ENCODE measurements at places on chromosomes 4 and X.
A peak's percentile ranks its signal among the peaks of the same experiment; 100 is the strongest.

- no peak for DNase-seq
These were observed 28.5 kb downstream of the TBCK start for GRCh38 chr4:106287353-106287969.

DNA sequence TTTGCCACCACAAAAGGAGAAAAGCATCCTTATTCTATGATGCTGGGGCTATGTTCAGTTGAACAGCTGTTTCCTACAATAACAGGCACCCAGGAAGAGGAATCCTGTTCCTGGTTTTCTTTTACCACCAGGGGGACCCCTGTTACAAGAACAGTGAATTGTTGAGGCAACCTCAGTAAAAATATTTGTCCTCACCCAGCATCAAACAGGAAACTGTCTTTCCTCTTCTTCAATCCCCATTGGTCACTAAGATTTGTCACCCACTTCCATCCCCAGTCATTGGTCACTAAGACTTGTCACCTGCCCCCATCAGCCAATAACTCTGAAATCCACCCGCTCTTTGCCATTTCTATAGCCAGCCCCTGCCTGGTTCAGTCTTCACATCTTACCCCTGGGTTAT, 143.5 kb upstream of the GALNT7 start:
- peak; percentile 3 for DNase-seq

GRCh38 chr4:152220201-152220666, 315.7 kb downstream of the FBXW7 start:
- DNase-seq, result no peak

- no peak for DNase-seq
These were observed 231.1 kb downstream of the STPG2 start for GRCh38 chr4:97912156-97912555.

DNA sequence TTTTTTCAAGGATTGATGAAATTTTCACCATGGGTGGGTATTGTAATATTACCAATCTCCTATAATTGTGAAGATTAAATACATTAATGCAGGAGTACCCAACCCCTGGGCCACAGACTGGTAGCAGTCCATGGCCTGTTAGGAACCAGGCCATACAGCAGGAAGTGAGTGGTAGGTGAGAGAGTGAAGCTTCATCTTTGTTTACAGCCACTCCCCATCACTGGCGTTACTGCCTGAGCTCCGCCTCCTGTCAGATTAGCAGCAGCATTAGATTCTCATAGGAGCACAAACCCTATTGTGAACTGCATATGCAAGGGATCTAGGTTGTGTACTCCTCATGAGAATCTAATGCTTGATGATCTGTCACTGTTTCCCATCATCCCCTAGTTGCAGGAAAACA, 15.1 kb downstream of the RAPGEF2 start:
- DNase-seq, result no peak

DNA sequence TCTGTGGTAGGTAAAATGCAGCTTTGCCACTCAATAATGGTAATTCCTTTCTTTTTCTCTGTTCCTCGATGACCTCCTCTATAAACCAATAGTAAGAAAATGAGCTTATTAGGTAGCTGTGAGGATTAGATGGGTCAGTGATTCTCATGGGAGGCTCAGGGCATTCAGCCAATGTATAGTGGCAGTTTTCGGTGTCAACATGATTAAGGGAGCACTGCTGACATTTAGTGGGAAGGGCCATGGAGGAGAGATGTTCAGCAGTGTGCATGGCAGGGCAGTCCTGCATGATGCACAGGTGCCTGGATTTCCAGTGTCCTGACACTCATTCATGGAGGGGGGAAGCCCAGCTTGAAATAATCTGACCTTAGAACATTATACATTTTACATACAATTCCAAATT, 232.8 kb downstream of the PDGFC start:
- no peak for DNase-seq

- no peak for DNase-seq
These were observed 148.1 kb upstream of the EOLA2 start for GRCh38 chrX:150086371-150086770.

DNA sequence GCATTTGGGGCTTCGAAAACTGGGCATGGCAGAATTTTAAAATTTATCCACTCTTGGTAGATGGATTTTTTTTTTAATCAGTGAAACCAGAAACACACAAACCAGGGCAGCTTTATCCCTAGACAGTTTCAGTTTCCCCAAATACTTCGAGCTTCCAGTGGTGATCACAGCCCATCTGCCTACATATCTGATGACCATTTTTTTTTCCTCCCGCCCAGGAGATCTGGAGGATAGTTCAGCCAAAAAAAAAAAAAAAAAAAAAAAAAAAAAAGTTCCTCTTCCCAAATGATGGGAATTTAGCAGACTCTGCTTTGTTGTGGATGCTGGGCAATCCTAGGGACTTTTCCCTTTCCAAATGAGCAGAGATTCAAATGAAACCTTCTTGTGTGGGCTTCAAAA, 1.0 kb upstream of the TBC1D9 start:
- no peak for DNase-seq

DNA sequence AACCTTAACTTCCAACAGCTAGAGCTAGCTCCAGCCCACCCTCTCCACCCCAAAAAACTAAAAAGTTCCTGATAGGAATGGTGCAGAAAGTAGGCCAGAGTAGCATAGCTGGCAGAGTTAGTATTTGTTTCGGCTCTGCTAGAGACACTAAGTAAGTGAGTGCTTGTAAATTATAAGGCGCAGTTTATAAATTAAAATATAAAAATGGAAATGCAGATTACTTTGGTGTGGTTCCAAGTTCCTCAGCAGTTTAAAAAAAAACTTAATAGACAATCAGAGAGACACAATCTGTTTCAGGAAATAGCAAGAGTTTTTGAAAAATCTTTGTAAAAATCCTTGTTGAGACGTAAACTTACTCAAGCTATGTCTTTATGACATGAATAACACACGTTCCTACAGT, 2.8 kb upstream of the LGI2 start:
- DNase-seq, result no peak

- DNase-seq, result no peak
These were observed 11.3 kb upstream of the DRP2 start for GRCh38 chrX:101208152-101208905.

- DNase-seq, result no peak
These were observed 327.5 kb upstream of the FRG1 start for GRCh38 chr4:189613207-189613606.

- no peak for DNase-seq
These were observed 189.0 kb upstream of the TTC29 start for GRCh38 chr4:147134536-147135210.

- no peak for DNase-seq
These were observed 95.9 kb downstream of the RASL11B start for GRCh38 chr4:52957835-52958631.

- no peak for DNase-seq
These were observed 12.2 kb upstream of the NKRF start for GRCh38 chrX:119618439-119618838.

DNA sequence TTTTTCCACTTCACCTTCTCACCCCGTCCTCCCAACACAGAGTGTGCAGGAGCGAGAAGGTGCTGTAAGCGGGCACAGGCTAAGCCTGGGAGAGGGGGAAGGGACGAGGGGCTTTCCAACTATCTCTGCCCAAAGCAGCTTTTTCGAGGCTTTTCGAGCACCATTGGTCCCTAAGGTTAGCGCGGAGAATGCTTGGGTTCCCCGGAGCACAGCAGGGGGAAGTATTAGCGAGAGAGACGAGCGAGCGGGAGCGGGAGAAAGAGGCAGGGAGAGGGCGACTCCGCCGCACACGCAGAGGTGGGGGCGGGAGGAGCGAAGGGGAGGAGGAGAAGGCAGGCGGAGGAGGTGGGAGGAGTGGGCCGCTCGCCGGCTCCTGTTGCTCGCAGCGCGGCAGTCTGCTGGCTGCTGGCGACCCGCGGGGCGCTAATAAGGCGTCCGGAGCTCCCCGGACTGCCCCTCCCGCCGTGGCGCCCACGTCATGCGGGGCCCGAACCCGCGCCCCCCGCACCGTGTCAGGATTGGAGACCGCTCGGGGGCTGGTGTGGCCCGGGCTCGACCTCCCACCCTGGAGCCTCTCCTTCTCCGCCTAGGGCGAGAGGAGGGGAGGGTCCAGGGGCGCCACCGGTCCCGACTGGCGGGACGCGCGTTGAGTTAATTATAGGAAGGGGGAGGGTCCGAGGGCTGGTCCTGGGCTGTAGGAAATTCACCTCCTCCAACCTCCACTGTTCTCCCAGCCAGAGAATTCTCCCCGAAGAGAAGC, at the start of gene ADAMTS3:
Gene ADAMTS3 (minus strand): TSS at position 263 of the 760 bp plus-strand sequence. CDS start 459 bp downstream, outside the sequence.
- no peak for DNase-seq

- no peak for DNase-seq
These were observed 101.1 kb downstream of the TMA16 start for GRCh38 chr4:163595580-163595979.

GRCh38 chr4:187046471-187046870, 322.8 kb upstream of the FAT1 start:
- no peak for DNase-seq

GRCh38 chr4:59553063-59553720, 1646.9 kb upstream of the ADGRL3 start:
- DNase-seq, result no peak
